ENCODE measurements at places on chromosomes 7 and 10.
A peak's percentile ranks its signal among the peaks of the same experiment; 100 is the strongest.

DNA sequence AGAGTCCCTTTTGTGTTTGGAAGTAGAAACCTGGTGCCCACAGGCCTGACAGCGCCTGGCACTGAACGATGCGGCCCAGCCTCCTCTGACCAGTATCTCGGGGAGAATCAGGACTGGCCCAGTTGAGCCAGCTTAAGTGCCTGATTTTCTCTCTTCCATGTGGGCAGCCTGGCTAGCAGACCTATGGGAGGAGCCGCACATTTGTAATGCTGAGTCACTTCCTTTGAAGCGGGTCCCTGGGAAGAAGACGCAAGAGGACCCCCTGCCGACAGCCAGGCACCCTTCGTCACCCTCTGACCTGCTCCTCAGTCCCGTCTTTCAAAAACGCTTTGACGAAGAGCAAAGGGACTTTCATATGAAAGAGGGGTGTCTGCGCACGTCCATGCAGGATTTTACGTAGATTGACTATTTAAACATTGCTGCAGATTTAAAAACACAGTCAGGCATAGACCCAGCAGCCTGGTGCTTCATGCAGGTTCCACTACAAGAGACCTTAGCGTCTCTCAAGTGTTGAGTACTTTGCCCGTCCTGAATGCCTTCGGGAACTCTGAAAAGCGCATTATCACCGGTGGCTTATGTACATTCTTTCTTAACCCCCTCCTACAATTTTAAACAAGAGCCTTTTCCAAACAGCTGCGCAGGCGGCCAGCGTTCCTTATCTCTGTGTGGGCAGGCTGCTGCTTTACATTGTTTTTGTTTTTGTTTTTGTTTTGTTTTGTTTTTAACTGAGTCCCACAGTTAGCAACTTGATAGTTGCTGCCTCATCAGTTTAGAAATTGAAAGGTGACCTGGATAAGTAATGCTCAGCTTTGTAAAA lies 36.5 kb upstream of the AP5Z1 start:
- no peak for DNase-seq

GRCh38 chr7:7858559-7858958 lies 110.0 kb upstream of the GLCCI1 start:
- no peak for DNase-seq

GRCh38 chr10:47376522-47377220 lies 7.4 kb downstream of the ZNF488 start:
- DNase-seq = no peak

DNA sequence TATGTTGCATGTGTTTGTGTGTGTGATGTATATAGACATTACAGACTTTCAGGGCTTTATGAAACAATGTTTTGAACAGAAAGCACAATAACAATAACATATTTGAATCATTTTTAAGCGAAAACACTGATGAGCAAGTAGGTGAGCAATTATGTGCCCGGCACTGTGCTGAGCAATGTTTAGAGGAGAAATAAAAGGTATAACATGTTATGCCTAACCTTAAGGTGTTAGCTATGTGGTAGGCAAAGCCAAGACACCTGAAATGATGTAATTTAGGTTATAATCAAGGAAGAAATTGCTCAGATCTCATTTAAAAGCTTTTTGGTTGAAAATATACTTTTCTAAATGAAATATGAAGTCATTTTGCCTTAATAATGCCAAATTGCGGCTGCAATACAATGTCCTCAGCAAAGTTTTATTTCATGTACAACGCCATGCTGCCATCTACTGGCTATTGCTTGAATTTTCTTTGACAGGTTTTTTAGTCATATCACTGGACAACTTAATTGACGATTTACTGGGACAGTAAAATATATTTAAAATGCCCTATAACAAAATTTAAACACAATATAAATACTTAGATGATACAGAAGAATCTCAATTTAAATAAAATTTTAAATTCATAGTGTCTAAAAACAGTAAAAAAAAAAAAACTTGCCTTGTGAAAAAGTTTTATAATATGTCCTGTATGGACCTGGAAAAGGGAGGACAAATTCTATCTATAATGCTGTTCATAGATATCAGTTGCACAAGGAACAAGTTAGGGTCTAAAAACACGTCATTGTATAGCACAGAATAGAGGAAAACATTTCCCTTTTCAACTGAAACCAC lies 131.1 kb upstream of the CDK1 start:
- peak; percentile 68 for DNase-seq

DNA sequence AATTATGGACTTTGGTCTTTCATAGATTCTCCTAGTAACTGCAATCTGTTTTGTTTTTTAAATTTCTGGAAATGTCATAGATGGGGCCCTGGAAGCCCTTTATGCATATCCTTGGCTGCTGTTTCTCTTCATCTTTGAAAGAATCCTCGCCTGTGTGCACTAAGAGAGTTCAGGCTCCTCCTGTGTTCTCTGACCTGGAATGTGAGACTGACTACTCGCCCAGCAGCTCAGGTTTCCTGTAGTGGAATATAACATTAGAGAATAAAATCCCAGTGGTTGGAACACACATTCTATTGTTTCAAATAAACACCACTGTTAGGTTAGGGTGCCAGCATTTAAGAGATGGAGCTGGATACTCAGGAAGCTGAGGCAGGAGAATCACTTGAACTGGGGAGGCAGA lies 56.3 kb downstream of the WDFY4 start:
- no peak for DNase-seq

- DNase-seq = no peak
These were observed 819.1 kb downstream of the GRID1 start for GRCh38 chr10:85547460-85548023.

DNA sequence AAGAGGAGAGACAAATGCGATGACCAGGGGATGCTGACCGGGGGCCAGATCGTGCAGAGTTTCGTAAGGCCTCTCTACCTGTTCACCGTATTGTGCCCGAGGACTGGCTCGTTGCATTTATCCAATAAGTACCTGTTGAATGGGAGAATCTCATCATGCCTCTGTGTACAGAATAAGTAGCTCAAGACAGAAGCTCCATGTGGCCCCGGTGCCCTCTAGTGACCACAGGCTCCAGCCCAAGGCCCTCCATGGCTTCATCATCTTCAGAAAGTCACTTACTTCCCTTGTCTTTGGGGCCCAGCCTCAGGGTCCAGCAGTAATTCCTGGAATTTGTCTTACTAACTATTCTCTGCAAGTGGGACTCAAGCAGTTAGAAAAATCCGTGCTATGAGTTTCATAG lies 151.0 kb downstream of the CHN2 start:
- no peak for DNase-seq

DNA sequence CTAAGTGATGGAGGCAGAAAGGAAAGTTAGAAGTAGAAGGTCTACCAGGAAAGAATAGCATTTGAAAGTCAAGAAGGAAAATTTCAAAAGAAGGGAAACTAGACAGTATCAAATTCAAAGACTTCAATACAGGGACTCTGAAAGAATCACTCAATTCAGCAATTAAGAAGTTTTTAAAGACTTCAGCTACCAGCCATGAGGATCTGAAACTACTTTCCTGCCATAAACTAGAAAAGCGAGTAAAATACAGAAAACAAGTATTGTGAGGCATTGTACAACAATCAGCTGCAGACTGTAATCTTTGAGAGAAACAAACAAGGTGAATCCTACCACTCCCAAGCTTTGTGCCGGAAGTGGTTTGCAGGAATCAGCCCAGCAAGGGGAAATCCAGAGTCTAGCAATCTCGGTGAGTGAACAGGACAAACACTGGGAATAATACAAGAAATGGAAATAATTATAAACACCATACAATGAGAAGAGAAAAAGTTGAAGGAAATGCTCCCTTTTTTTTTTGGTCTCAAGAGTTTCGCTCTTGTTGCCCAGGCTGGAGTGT lies 62.4 kb downstream of the ARHGAP12 start:
- DNase-seq = no peak

- peak; percentile 19 for DNase-seq
These were observed 131.7 kb upstream of the EEPD1 start for GRCh38 chr7:36021367-36021766.

- no peak for DNase-seq
These were observed 79.9 kb downstream of the PRKAG2 start for GRCh38 chr7:151796871-151797537.

DNA sequence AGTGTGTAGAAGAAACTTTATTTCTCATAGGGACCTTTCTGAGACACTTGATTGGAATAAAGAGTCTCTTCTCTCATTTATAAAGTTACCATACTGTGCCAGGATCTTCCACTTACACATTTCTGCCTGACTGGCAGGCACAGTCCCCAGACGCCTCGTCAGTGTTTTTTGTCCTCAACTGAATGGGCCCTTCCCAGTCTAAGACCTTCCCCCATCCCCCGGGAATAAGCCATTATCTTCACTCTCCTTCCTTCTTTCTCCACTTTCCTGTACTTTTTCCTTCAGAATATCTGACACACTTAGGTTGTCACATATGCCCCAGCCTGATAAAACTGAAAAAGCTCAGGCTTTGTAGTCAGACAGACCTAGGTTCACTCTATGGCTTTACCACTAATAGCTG lies 35.3 kb upstream of the KCNIP2 start:
- DNase-seq = no peak
